ENCODE measurements at places on chromosomes 11 and 22. TPM values are rescaled to one million over a fixed set of nuclear protein-coding genes. Genes with fewer than 3 reads are reported as not detected.

OR8D4 gene
- total RNA-seq: not detected

DEFB131B gene
- not detected for total RNA-seq

IL18 gene
- total RNA-seq: 0.94 TPM

GSTT2B gene
- not detected for total RNA-seq

- peak overlapping the region; percentile 78 for H3K4me3 ChIP-seq
- peak overlapping the region; percentile 94 for H3K27ac ChIP-seq
- H3K36me3 ChIP-seq: no peaks in the 10 kb centered on the region
- H3K4me1 ChIP-seq: peaks cover 65% of the 10 kb centered on the region
- H3K27me3 ChIP-seq: no peaks in the 10 kb centered on the region
- DNase-seq: no peak
Measured at GRCh38 chr11:65488273-65489034, 10.4 kb upstream of the MALAT1 start.

GRCh38 chr22:43951966-43952365 is 3.3 kb upstream of the SAMM50 start:
- H3K27me3 ChIP-seq: no peaks in the 10 kb centered on the region
- H3K36me3 ChIP-seq: peaks cover 3% of the 10 kb centered on the region
- H3K27ac ChIP-seq: no peak overlapping the region
- no peak overlapping the region for H3K4me3 ChIP-seq
- no peak for DNase-seq

GRCh38 chr11:64834723-64835615 is 9.5 kb downstream of the CDC42BPG start:
- H3K27ac ChIP-seq: no peak overlapping the region
- H3K36me3 ChIP-seq: no peaks in the 10 kb centered on the region
- no peak overlapping the region for H3K4me3 ChIP-seq
- no peaks in the 10 kb centered on the region for H3K4me1 ChIP-seq
- no peak for DNase-seq

GRCh38 chr11:125263268-125263790 is 98.8 kb downstream of the PKNOX2 start:
- H3K4me3 ChIP-seq: peak overlapping the region; percentile 71
- peaks cover 32% of the 10 kb centered on the region for H3K4me1 ChIP-seq
- H3K36me3 ChIP-seq: no peaks in the 10 kb centered on the region
- DNase-seq: peak; percentile 88
- peaks cover 36% of the 10 kb centered on the region for H3K27me3 ChIP-seq
- peak overlapping the region; percentile 61 for H3K27ac ChIP-seq

DNA sequence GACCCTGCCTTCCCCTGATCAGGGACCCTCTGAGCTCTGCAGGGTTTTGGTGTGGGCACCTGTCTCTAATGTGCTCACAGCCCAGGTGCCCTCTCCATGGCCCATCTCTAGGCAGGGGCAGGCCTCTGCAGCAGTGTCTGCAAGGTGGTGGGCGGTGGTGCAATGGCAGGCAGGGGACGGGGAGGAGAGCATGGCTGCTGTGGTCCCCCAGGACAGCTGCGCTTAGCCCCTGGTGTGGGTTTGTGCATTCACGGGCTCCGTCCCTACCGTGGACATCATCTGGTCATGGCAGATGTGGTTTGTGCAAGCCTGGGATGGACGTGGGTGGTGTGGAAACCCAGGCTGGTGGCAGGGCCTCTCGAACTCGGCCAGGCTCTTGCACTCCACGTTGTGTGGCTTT is 443.1 kb downstream of the TBC1D22A start:
- no peak overlapping the region for H3K4me3 ChIP-seq
- H3K4me1 ChIP-seq: no peaks in the 10 kb centered on the region
- no peak overlapping the region for H3K27ac ChIP-seq
- DNase-seq: no peak

DNA sequence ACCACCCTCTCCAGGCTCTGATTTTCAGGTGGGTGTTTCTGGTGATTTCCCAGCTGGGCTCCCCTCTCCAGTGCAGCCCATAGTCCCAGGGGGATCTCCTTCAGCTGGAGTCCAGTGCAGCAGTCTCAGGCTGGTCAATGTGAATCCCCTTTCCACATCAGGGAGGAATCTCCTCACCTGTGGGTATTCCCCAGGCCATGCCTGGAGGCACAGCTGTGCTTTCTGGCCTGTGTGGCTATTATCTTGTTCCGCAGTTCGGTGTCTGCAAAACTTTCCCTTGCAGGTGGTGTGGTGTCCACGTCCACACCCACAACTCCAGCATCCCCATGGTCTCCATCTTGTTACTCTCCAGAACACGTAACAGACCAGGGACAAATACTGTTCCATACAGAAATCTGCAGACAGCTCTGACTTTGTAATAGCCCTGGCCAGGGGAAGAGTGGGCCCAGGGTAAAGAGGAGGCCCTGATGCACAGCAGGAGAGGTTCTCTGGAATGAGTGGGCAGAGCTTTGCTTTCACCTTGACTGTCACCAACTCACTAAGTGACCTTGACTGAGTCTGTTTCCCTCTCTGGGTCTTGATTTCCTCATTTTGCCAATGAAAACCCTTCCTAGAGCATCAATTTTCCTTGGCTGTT is 183.2 kb downstream of the CSNK2A3 start:
- no peaks in the 10 kb centered on the region for H3K36me3 ChIP-seq
- H3K27ac ChIP-seq: no peak overlapping the region
- peaks cover 16% of the 10 kb centered on the region for H3K4me1 ChIP-seq
- H3K4me3 ChIP-seq: no peak overlapping the region
- H3K27me3 ChIP-seq: peaks cover 6% of the 10 kb centered on the region
- DNase-seq: no peak

GRCh38 chr11:129366737-129367597 is 8.7 kb upstream of the BARX2 start:
- peaks cover 14% of the 10 kb centered on the region for H3K4me1 ChIP-seq
- no peaks in the 10 kb centered on the region for H3K36me3 ChIP-seq
- H3K4me3 ChIP-seq: no peak overlapping the region
- H3K27me3 ChIP-seq: peaks cover 59% of the 10 kb centered on the region

DNA sequence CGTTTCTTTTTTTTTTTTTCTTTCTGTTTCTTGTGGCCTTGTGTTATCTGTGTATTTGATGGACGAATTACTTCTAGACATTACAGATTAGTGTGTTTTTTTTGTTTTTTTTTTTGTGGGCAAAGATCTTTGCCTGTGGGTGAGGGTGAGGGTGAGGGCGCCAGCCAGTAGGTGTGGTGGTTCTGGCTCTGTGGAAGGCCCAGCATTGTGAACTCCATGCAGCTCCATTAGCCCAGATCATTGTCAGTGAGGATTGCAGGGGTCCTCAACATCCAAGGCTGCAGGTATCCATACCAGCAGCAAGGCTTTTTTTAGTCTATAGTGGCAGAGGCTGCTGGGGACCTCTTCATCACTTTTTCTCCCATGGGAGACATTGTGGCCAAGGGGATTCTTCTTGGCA is 13.7 kb downstream of the BIRC2 start:
- H3K4me1 ChIP-seq: peaks cover 3% of the 10 kb centered on the region
- DNase-seq: no peak

DNA sequence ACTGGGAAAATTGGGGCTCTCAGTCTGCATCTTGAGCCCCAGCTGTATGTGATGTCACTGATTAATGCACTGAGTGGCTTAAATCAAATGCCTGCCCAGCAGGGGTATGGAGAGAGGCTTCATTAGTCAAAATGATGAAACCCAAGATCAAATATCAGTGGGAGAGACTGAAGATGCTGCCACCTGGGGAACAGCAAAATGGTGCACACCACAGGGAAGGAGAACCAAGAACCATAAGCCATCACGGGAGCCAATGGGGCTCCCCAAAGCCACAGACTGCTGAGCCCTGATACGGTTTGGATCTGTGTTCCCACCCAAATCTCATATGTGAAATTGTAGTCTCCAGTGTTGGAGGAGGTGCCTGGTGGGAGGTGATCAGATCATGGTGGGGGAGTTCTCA is 85.6 kb downstream of the CTTN start:
- DNase-seq: no peak
- H3K36me3 ChIP-seq: peaks cover 15% of the 10 kb centered on the region
- H3K4me1 ChIP-seq: peaks cover 3% of the 10 kb centered on the region

- H3K36me3 ChIP-seq: no peaks in the 10 kb centered on the region
- H3K4me1 ChIP-seq: peaks cover 6% of the 10 kb centered on the region
- H3K4me3 ChIP-seq: no peak overlapping the region
- no peak for DNase-seq
Measured at GRCh38 chr11:66849501-66850234, 6.4 kb downstream of the RCE1 start.

- H3K27me3 ChIP-seq: no peaks in the 10 kb centered on the region
- DNase-seq: no peak
- H3K27ac ChIP-seq: peak overlapping the region; percentile 62
Measured at GRCh38 chr11:2737866-2738265, 38.1 kb upstream of the KCNQ1OT1 start.

DNA sequence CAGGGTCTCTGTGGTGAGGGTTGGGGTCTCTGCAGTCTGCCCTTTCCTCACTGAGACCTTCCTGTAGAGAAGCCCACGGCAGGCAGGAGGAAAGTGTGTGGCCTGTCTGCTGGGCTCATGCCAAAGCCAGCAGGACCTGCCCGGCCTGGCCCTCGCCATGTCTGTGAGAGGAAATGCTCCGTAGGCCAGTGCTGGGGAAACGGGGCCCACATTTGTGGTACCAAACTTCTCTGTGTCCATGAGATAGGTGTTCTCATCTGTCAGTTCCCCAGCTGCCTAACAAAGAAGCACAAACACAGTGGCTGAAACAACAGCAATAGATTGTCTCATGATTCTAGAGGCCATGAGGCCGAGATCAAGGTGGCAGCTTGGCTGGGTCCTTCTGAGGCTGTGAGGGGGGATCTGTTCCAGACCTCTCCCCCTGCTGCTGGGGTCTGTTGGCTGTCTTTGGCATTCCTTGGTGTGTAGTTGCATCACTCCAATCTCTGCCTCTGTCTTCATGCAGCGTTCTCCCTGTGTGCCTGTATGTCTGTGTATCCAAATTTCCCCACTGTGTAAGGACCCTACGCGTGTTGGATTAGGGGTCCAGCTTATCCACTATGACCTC is 772.5 kb downstream of the TBC1D22A start:
- no peak for DNase-seq
- no peak overlapping the region for H3K4me3 ChIP-seq
- no peaks in the 10 kb centered on the region for H3K36me3 ChIP-seq

DNA sequence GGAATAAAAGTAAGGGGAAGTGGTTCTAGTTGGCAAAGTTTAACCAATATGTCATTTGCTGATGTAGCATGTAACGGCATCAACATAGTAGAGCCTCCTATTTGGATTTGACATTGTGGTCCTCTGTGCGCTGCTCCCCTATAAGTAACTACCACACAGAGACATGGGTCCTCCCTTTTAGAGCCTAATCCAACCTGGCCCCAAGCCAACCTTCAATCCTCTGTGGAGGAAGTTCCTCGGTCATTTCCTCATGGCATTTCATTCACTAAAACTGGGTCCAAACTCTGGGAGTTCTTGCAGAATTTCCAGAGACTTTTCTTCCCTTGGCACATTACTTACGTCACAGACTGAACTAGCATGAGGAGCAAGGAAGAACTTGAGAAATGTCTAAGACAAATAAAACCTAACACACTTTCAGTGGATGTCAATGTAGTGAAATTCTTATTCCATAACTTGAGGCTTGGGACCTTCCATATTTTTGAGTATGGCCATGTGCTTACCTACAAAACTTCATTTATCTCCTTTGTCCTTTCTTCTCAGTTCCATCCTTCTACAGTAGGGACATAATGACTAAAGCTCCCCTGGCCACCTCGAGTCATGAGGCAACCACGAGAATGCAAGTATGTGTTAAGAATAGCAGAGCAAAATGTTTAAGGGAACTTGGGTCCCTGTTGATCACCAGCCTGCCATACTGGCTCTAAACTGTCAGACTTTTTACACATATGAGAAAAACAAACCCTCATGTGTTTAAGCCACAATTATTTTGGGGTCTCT is 34.7 kb downstream of the MMP20 start:
- H3K4me3 ChIP-seq: no peak overlapping the region
- no peaks in the 10 kb centered on the region for H3K27me3 ChIP-seq
- no peak overlapping the region for H3K27ac ChIP-seq

GRCh38 chr22:19523240-19524169 is 705 bp downstream of the CLDN5 start:
- peaks cover 44% of the 10 kb centered on the region for H3K27me3 ChIP-seq
- no peaks in the 10 kb centered on the region for H3K36me3 ChIP-seq
- H3K27ac ChIP-seq: no peak overlapping the region
- peak; percentile 70 for DNase-seq

- H3K4me1 ChIP-seq: peaks cover 42% of the 10 kb centered on the region
- H3K27ac ChIP-seq: peak overlapping the region; percentile 78
- peak overlapping the region; percentile 64 for H3K4me3 ChIP-seq
- DNase-seq: no peak
Measured at GRCh38 chr11:122803716-122804115, 34.6 kb upstream of the CRTAM start.

DNA sequence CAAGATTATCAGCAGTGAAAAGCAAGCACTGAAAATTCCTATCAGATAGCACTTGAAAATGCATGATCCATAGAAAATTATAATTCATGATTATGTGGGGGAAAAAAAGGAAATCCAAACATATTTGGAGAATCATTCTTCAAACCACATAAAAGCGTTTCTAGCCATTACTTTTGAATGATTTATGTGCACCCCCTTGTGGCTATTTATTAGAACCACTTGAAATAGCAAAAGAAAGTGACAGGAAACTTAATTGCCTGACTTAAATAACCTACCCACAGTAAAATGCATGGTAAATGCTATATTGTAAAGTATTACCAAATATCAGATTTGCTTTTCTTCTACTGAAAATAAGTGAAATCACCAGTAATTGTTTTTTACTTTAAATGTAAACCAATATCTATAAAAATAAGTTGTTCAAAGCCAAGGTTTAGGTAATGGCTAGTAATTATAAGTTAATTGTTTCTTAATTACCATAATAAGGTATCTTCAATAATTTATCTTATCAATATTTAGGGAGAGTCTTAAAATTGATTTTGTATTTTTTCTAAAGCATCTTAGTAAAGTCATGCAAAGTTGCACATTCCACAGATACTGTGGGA is 168.5 kb downstream of the ARHGAP42 start:
- H3K4me1 ChIP-seq: peaks cover 23% of the 10 kb centered on the region
- no peaks in the 10 kb centered on the region for H3K36me3 ChIP-seq
- H3K27me3 ChIP-seq: peaks cover 11% of the 10 kb centered on the region
- DNase-seq: no peak

GRCh38 chr11:23211221-23211620 is 350.9 kb upstream of the CCDC179 start:
- H3K36me3 ChIP-seq: no peaks in the 10 kb centered on the region
- no peak overlapping the region for H3K27ac ChIP-seq
- no peak for DNase-seq
- H3K4me3 ChIP-seq: no peak overlapping the region
- H3K4me1 ChIP-seq: peaks cover 4% of the 10 kb centered on the region
- no peaks in the 10 kb centered on the region for H3K27me3 ChIP-seq

- H3K4me1 ChIP-seq: peaks cover 19% of the 10 kb centered on the region
- no peak overlapping the region for H3K27ac ChIP-seq
- peaks cover 79% of the 10 kb centered on the region for H3K27me3 ChIP-seq
Measured at GRCh38 chr11:64711956-64712362, 11.0 kb downstream of the NRXN2 start.

- peaks cover 4% of the 10 kb centered on the region for H3K36me3 ChIP-seq
- H3K4me1 ChIP-seq: peaks cover 33% of the 10 kb centered on the region
- H3K4me3 ChIP-seq: no peak overlapping the region
- DNase-seq: no peak
- H3K27me3 ChIP-seq: peaks cover 23% of the 10 kb centered on the region
- no peak overlapping the region for H3K27ac ChIP-seq
Measured at GRCh38 chr22:37175414-37176281, 12.4 kb downstream of the C1QTNF6 start.

- H3K36me3 ChIP-seq: peaks cover 62% of the 10 kb centered on the region
- H3K27me3 ChIP-seq: no peaks in the 10 kb centered on the region
- H3K4me3 ChIP-seq: no peak overlapping the region
- peaks cover 23% of the 10 kb centered on the region for H3K4me1 ChIP-seq
- DNase-seq: no peak
Measured at GRCh38 chr11:20089796-20090653, 70.2 kb downstream of the DBX1 start.
